ENCODE measurements at places on chromosomes 2 and 18.

- DNase-seq, result no peak
Observed at GRCh38 chr2:172233987-172234715, 131.5 kb upstream of the DLX2 start.

GRCh38 chr2:48826986-48827385 is 71.5 kb upstream of the LHCGR start:
- no peak for DNase-seq

GRCh38 chr2:71671895-71672825 is 218.8 kb downstream of the DYSF start:
- DNase-seq, result no peak

DNA sequence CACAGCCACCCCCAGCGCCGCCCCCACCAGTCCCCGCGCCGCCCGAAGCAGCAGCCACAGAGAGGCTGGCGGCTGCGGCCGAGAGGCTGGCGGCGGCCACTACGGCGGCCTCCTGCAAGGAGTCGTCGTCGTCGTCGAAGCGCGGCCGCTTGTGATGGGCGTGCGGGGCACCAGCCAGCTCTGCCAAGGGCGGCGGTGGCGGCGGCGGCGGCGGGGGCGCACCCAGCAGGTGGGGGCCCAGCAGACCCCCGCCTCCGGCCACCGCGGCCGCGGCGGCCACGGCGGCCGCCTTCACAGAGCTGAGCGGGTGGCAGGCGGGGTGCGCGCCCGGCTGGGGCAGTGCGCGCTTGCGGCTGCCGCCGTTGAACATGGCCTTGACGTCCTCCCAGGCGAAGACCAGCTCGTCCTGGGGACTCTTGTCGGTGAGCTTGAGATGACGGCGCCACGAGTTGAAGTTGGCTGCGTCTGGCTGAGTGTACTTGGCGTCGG is 3.3 kb downstream of the SKOR2 start:
- no peak for DNase-seq

DNA sequence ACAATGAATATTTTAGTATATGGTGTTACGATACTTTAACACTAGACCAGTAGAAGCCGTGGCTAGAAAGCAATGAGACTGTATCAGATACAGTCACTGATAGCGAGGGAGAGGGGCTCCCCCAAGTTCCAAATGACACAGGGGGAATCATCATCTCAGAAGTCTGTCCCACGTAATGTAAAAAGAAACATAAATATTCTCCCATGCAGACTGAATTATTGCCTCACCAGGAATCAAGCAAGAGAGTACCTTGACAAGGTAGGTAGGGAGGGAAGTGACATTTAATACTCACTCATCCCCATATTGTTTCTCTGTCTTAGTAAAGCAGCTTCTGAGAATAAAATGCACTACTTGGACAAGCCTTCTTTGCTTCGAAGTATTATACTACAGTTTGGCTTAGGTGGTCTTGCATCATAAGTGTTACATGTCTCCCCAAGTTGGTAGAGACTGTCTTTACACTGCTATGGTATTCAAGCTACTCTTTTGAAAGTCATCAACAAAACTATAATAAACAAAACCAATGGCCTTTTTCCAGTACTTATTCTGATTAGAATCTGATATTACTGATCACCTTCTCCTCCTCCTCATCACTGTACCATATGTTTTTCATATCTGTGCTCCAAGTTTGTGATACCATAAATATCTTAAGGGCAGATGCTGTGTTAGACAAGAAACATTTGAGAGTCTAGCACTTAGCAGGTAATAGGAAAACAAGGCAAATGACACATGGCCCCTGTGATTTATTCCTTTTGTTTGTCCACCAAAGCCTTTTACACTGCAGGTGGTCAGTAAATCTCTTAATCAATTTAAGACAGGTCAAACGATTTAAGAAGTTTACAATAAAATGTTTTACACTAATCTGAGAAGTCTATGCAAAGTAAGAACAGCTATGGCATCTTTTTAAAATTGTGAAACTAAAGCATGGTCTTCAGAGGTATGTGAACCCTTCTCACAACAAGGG is 2.7 kb downstream of the LAPTM4A start:
- DNase-seq, result no peak

All from left cardiac atrium (tissue), 4 donors.